ENCODE measurements at places on chromosomes 3 and 15.

DNA sequence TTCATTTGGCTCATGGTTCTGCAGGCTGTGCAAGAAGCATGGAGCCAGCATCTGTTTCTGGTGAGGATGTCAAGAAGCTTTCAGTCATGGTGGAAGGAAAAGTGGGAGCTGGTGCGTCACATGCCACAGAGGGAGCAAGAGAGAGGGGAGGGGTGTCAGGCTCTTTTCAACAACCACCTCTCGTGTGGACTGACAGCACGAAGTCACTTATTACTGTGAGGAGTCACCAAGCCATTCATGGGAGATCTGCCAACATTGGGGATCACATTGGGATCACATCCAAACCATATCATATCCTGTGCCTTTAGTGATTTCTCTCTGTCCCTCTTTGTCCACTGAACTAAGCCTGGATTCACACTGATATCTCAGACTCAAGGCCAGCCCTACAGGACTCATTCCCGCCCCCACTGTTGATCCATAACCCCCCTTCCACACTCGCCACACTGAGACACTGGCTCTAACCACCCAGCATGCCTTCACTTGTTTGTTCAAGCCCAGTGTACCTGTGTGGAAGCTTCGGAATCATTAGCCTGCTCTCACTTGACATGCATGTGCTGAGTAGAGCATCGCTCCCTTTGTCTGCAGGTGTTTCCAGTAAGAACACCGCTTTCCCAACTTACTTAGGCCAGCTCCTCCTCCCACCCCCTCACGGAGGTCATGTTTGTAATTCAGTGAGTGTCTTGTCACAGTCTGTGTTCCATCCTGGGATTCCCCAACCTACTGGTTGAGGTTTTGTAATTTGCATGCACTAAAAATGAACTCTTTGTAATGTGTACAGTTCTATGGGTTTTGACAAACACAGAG lies 132.2 kb downstream of the KLF13 start:
- no peak for DNase-seq

GRCh38 chr3:40930131-40930538 lies 269.2 kb upstream of the CTNNB1 start:
- DNase-seq, result no peak

DNA sequence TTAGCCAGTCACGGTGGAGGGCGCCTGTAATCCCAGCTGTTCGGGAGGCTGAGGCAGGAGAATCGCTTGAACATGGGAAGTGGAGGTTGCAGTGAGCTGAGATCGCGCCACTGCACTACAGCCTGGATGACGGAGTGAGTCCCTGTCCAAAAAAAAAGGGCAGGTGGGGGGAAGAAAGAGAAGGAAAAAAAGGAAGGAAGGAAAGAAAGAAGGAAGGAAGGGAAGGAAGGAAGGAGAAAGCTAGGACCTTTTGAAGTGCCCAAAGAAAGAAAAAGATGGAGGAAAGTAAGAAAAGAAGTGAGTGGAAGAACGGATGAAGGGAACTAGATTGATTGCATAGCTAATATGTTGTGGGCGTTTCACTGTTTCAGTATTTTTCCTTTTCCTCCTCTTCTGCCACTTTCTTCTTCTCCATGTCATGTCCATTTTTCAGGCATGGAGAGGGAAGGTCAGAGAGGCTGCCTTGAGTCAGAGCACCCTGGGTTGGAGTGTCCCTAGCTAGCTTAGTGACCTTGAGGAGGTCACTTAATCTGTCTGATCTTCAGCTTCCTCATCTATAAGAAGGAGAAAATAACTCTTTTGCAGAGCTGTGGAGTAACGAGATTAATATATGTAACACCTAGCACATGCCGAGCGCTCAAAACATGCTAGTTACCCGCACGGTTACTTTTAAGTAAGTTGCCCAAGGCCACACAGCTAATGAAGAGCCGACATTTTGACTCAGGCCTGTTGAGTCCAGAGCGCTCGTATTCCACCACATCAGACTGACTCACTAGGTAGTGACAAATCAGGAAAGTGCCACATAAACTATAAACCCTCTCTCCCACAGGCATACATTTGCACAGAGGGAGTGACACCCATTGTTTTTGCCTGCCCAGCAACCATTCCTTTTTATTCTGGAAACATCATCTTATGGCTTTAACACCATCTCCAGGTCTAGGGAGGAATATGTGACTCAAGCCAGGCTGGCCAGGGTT lies 42.2 kb downstream of the BHLHE40 start:
- no peak for DNase-seq

DNA sequence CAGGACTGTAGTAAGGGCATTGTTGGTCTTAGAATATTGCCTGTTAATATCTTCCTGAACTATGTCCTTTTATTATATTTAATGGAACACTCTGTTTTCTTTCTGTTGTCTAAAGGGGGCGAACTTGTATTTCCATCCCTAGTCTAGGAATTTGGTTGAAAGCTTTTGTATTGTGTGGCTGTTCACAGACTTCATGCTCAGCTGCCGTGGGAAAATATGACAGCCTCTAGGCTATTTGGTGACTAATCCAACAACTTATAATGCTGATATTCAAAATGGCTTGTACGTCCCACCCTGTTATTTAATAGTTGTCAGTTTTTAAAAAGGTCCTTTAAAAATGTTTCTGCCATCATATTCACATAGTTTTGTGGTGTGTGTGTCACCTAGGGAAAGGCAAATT lies 202.6 kb downstream of the KLHL25 start:
- peak; percentile 66 for DNase-seq

GRCh38 chr15:43487271-43487895 lies 5.6 kb downstream of the TP53BP1 start:
- DNase-seq, result no peak

DNA sequence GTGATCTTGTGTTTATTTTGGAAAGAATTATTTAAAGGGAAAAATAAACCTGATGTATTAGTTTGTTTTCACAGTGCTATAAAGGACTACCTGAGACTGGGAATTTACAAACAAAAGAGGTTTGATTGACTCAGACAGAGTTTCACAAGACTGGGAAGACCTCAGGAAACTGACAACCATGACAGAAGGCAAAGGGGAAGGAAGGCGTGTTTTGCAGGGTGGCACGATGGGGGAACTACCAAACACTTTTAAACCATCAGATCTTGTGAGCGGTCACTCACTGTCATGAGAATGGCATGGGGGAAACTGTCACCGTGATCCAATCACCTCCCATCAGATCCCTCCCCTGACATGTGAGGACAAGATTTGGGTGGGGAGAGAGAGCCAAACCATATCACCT lies 87.0 kb downstream of the TP63 start:
- no peak for DNase-seq

DNA sequence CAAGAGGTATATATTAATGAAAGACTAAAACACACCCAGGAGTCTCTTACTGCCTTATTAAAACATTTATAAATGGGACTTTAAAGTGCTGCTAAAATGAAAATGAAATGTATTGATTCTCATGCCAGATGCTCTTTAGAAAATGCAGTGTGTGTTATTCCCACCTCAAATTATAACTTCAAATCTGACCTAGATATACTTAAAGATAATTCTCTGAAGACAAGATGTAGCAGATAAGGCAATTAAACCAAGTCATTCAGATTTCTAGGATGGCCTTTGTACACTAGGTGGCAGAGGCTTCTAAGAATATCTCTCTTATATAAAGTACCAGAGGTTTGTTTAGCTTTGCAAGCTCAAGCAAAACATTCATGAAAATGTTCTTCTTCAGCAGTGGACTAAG lies 26.9 kb upstream of the GOLGA8B start:
- no peak for DNase-seq

GRCh38 chr15:59169251-59169708 lies 37.4 kb upstream of the LDHAL6B start:
- DNase-seq, result no peak

- DNase-seq, result no peak
These were observed 75.1 kb downstream of the CD200 start for GRCh38 chr3:112407888-112408702.

- no peak for DNase-seq
These were observed 148 bp downstream of the RBMS3 start for GRCh38 chr3:29281094-29281343.

GRCh38 chr3:195929452-195929851 lies 21.1 kb upstream of the TNK2 start:
- DNase-seq, result no peak

GRCh38 chr3:100463002-100463401 lies 29.4 kb upstream of the TMEM45A start:
- peak; percentile 43 for DNase-seq

GRCh38 chr3:194112120-194113106 lies 23.5 kb upstream of the HES1 start:
- no peak for DNase-seq

- DNase-seq, result no peak
These were observed 161.3 kb upstream of the LPP start for GRCh38 chr3:187992609-187993008.

DNA sequence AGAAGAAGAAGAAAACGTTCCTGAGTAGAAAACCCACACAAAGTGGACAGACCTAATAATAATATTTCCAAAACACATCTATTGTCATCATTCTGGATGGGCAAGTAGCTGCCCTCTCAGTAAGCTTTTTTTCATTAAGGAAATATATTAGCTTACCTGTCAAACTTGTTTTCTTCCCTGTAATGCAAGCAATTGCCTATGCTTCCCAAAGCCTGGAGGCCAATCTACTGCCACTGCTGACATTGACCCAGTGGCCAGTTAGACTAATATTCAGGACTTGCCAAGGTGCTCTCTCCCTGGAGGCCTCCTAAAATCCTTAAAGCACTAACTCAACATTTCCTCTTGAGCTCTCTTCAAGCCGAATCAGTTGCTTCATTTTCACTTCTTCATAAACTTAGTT lies 86.7 kb downstream of the TAMM41 start:
- DNase-seq, result no peak

GRCh38 chr3:189305412-189305811 lies 133.6 kb downstream of the TPRG1 start:
- DNase-seq, result no peak

- no peak for DNase-seq
These were observed 436.4 kb upstream of the KCNMB2 start for GRCh38 chr3:178099862-178100261.

GRCh38 chr15:95734422-95735316 lies 595.8 kb upstream of the NR2F2 start:
- DNase-seq, result no peak

- no peak for DNase-seq
These were observed at the start of gene PCSK6 for GRCh38 chr15:101489599-101490407. Gene PCSK6, minus strand, starts transcription at chr15:101489707. Its CDS starts 37 bp downstream, at chr15:101489670.

DNA sequence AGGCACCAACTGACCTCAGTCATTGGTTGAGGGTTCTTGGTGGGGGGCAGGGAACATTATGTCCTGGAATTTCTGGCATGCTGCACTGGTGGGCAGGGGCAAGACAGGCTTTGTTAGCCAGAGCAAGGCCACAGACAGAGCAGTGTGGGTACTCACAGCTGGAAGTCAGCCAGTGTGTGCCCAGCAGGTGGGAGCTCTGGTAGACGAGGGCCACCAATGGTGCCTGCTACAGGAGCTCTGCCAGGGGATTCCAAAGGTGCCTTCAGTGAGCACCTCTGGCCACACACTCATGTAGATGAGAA lies 31.3 kb downstream of the CYP8B1 start:
- DNase-seq, result no peak

- no peak for DNase-seq
These were observed 39.3 kb downstream of the OSTN start for GRCh38 chr3:191238321-191238817.

GRCh38 chr3:170555329-170555728 lies 30.5 kb downstream of the SLC7A14 start:
- DNase-seq, result no peak

DNA sequence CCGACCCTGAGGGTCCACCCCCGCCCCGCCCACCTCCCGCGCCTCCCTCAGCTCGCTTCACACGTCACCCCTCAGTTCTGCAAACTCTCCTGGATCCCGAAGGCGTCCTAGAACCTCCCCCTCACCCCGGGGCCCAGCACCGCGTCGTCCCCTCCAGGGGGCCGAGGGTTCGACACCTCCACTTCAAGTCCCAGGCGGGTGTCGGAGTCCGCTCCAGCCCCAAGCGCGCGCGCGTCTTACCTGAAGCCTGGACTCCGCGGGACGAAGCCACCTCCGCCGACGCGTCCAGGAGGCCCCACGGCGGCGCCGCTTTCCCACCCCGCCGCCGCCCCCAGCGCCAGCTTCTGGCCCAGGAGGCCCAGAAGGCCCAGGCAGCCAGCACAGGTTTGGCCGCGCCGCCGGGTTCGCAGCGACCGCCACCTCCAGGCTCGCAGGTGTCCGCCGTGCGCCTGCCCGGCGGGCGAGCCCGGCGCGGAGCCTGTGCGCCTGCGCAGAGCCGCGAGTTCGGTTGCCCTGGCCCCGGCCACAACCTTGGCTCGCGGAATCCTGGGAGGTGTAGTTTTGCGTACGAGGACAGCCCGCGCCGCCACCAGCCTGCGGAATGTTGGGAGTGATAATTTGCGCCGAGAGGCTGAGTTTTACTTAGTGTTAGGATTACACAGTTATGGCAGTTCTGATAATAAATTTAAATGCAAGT lies at the start of gene POMGNT2:
Gene POMGNT2 (minus strand): TSS at position 484 of the 697 bp plus-strand sequence. CDS start 24,648 bp downstream, outside the sequence.
- DNase-seq, result peak; percentile 59

DNA sequence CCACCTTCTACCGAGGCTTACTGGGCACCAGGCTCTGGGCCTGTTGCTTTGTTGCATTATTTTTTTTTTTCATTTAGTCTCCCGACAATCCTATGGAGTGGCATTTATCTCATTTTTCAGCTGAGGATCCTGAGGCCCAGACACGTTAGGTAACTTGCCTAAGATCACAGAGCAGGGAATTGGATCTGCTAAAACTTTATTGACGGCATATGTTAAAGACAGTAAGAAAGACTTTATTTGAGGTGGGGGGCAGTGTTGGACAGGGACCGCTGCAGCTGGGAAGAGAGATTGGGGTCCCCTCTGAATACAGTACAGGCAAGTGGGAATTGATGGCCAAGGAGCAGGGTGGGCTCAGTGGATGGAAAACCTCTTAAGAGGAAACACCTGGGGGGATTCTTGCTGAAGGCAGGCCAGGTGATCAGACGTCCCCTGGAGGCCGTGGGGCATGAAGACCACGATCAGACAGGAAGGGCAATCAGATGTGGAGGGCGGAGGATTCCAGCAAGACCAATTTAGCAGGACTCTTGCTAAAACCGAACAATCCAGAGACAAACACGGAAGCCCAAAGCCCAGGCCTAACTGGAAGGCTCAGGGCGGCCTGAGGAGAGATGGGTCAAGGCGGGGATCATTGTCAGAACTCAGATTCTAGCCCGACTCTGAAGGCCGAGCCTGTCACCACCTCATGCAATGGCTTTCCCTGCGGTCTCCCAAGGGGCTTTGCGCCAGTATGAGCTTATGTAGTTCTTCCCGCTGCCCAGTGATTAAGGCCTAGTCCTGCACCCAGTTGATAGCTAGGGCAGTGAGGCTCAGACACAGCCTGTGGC lies 53.7 kb downstream of the RGMA start:
- DNase-seq, result no peak

DNA sequence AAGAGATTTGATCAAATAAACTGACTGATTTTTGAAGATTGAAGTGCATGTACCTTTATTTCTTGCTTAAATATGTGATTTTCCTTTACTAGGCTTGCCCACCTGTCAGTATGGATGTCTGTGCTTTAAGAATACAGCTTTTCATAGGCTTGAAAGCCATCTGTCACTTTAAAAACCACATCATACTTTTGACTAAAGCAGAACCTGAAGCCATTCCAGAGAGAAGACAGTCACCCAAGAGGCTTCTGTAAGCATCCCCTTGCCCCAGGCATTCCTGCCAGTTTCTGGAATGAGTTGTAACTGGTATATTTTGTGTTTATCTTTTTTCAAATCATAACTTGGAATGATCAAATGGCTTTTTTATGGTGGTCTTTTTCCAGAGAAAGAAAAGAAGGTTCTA lies 24.0 kb downstream of the HPS3 start:
- DNase-seq, result no peak
